CD4-positive, alpha-beta T cell treated with Interleukin-10 for 1 hour (primary cell): ENCODE measurements at places on chromosomes 7 and 10.

- DNase-seq, result no peak
Observed at GRCh38 chr7:44318332-44318731, 7.1 kb downstream of the CAMK2B start.

- no peak for DNase-seq
Observed at GRCh38 chr10:106582291-106582690, 582.2 kb downstream of the SORCS1 start.

GRCh38 chr10:15897287-15897686 is 37.0 kb upstream of the MINDY3 start:
- DNase-seq, result no peak

DNA sequence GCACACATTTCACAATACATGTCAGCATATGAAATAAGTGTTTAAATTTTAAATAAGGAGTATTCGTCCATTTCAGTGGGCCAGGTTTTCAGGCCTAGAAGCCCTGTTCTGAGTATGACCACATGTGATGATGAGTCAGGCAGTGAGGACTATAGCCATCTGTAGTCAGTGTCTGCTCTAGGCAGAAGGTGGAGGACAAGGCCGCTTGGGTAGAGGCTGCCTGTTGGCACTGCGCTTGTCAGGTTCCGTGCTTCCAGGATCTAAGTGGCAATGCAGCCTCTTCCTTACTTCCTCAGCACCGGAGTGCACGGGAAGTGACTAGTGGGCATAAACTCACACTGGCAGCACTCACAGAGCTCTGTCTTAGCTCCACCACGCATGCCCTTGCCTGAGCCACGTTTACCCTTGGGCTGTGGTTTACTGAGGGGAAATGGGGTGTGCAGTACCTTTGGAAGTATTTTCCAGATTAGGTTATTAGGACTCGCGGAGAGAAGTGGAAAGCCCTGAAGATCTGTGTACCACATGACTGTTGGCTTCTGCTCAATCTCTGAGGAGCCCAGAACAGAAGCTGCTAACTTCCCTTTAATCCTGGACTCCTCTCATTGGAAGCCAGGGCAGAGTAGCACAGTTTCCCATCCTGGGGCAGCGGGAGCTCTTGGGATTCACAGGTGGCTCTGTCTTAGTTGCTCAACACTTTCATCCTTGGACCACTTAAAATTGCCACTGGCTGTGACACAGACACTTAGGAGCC is 87.5 kb upstream of the GJD4 start:
- DNase-seq, result no peak

GRCh38 chr7:126856691-126857291 is 395.9 kb downstream of the GRM8 start:
- DNase-seq, result no peak

DNA sequence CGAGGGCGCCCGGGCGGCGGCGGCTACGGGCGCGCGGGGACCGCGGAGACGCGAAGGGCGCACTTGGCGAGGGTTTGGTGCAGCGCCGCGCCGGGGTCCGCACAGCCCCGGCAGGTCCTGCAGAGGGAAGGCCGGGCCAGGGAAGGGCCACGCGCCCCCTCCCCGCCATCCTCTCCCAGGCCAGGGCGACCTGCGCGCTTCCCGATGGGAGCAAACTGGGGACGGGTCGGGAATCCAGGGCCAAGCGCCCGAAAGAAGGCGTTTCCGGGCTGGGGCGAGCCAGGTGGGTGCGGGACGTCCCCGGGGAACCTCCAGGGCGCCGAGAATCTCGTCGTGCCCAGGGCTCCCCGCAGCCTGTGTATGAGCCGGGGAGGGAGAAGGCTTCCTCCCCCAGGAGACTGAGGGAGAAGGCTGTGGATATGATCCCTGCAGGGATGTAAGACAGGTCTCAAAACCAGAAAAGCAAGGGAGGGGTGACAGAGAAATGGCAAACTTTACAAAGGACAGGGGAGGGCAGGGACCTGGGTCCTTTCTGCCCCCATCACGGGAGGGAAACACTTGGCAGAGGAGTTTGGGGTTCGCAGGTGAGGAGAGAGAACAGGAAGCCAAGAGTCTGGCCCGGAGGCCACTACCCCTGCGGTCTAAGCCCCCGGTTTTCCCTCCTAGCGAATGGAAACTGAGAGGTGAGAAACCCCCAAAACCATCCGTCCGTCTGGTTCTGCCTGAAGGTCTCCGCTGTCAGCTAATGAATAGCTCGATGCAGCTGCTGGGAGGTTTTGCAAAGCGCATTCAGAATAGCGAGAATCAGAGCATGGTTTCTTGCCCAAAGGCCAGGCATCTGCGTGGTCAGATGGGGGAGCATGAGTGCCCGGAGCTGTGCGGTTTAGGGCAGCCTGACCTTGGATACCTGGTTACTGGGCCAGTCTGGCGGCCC is 674 bp downstream of the AMZ1 start:
- DNase-seq, result no peak

DNA sequence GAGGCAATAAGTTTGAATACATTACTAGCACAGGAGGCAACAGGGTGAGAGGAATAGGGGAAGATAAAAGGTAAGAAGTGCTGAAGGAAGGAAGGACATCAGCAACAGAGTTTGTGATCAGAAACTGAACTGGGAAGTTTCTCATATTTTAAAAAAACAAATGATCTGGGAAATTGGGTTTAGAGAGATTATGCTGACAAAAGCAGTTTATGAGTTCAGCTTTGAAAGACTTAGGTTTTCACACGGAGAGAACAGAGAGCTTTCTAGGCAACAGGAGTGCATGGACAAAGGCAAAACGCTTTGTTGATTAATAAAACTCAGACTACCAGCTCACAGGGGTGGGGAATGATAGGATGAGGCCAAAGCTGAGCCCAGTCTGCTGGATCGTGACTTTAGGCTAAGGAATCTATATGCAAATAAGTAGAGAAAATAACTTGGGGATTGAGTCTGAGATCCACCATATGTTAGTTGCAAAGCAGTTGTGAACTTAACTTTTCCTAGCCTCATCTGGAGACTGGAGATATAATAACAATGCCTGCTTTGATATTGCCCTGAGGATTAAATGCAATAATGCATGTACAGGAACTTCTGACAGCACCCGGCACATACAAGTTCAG is 4.2 kb downstream of the OSBPL3 start:
- no peak for DNase-seq
